ENCODE measurements at places on chromosomes 11 and 22.

- no peak for DNase-seq
These were observed 3.1 kb upstream of the TMEM109 start for GRCh38 chr11:60910711-60911380.

GRCh38 chr22:39990686-39991085 is 4.1 kb upstream of the FAM83F start:
- no peak for DNase-seq

DNA sequence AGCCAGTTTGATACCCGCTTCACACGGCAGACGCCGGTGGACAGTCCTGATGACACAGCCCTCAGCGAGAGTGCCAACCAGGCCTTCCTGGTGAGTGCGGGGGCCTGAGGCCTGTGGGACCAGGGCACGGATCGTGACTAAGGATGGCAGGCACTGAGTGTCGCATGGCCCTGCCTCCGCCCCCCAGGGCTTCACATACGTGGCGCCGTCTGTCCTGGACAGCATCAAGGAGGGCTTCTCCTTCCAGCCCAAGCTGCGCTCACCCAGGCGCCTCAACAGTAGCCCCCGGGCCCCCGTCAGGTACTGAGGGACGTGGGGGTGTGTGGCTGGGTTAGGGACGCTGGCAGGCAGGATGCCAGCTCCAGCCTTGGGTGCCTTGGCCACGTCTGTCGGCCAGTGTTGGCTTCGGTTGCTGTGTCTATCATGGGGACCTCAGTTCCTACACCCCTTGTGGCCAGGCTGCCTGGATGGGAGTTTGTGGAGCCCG is 3.0 kb downstream of the PTPRCAP start:
- no peak for DNase-seq

GRCh38 chr22:49291781-49292180 is 535.9 kb downstream of the BRD1 start:
- no peak for DNase-seq

- DNase-seq, result no peak
These were observed 31.2 kb upstream of the ATXN10 start for GRCh38 chr22:45640291-45640940.

DNA sequence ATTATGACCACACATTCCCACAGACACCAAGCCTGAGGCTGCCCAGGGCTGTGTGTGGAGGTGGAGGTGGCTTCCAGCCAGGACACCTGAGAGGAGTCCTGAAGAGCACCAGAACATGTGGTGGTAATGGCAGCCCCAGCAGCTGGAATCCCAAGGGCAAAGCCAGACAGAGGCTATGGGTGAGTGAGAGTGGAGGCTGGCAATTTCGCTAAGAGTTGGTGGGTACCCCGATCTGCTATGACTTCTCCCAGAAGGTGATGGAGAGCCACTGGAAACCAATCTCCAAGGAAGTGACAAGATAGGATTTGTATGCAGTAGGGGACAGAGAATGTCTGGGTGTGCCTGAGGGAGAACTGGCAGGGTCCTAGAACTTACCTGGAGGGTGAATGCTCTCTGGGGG is 69.3 kb upstream of the CLTCL1 start:
- DNase-seq, result no peak

DNA sequence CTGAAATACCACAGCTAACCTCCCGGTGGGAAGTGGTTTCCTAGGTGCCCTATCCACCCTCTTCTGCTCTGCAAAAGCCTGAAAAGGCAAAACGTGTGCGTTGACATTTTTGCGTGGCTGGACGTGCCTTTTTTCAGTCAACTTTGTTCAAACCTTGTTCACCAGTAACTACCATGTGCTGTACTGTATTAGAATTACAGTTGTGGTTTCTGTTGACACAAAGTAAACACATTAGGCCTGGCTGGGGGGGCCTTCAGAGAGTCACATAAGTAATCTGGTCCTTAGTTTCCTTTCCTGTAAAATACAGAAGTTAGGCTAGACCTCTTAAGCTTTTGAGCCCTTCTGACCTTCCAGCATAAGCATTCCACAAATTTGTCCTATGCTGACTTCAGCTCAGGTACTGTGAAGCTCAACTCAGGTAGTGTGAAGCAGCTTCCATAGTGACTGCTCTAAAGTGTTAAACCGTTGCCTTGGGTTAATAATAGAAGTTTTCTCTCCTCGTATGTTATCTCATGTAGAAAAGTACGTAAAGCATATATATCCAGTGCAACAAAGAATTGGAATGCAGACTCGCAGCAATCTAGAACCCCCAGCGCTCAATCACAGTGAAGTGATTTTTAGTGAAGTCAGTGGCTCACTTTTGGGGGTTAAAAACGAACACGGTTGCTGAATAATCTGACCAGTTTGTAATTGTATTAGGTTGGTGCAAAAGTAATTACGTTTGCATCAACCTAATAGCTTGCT is 1.8 kb downstream of the EWSR1 start:
- no peak for DNase-seq

GRCh38 chr11:13043912-13044628 is 35.0 kb downstream of the RASSF10 start:
- no peak for DNase-seq

DNA sequence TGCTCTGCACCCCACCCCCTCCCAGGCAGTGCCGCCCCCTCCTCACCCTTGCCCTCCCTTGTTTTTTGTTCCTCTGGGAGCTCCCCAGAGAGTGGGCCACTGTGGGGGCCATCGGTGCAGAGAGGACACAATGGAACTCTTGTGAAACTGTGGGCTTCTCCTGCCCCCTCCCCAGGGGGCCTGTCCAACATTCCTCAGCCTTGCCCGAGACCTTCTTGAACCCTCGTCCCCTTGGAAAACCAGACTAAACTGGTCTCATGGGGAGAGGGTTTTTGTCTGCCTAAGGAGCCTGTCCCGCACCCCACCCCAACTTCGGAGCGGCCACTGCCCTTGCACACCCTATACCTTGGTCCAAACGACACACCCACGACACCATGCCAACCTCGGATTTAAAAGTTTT is 72.2 kb downstream of the TSPAN18 start:
- no peak for DNase-seq

GRCh38 chr22:36010090-36010489 is 18.5 kb downstream of the RBFOX2 start:
- no peak for DNase-seq

Measured in stimulated activated naive CD4-positive, alpha-beta T cell (primary cell).